ENCODE measurements at places on chromosomes 16 and 17. TPM values are rescaled to one million over a fixed set of nuclear protein-coding genes. Genes with fewer than 3 reads are reported as not detected.

CD300LB gene
- total RNA-seq, result 0.25 TPM

DNA sequence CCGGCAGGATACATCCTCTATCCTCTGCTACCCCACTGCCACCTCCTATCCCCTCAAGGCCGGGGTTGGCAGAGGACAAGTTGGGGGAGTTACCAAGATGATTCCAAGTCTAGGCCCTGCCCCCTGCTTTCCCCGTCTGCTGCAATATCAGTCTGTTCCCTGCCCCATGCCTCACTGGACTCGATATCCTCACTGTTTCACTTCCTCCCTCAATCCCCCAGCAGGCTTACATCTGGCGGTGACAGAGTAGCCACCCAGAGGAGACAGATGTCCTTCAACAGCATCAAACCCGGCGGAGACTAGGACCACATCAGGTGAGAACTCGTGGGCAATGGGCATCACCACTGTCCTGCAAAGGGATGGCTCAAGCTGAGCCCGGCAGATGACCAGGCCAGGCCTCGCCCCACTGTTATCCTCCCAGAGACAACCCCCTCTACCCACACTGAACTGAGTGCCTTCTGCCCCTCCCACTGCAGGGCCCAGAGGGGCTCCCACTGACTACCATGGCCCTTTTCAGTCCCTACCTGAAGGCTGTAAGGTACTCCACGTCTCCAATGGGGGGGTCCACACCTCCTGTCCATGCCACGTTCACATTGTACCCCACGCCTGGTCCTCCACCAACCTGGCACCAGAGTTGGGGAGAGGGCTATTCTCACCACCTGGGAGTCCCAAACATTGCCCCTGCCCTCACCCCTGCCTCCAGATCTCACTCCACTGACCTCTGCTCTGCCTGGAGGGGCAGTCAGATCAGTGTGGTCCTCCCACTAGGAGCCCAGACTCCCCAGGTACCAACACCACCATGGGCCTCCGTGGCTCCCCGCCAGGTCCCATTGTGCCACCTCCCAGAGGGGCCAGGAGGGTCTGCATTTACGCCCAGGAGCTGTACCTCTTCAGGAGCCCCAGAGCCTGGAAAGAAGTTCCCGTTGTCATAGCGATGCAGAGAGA lies 9.6 kb downstream of the G6PC3 start:
- DNase-seq, result no peak

DNA sequence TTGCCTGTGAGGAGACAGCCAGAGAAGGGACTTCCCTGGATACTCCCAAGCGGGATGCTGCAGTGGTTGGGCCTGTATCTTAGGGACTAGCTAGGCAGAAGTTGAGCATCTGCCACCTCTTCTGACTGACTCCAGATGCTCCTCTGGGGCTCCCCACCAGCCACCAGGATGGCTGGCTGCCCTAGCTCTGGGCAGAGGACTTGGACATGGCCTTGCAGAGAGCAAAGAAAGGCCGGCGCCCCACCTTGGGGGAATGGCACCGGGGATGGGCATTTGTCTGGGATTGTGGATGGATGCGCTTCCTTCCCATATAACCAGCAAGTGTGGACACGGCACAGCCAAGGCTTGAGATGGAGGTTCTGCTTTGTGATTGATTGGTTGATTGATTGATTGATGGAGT lies 69.0 kb downstream of the OR1D5 start:
- DNase-seq, result no peak

DNA sequence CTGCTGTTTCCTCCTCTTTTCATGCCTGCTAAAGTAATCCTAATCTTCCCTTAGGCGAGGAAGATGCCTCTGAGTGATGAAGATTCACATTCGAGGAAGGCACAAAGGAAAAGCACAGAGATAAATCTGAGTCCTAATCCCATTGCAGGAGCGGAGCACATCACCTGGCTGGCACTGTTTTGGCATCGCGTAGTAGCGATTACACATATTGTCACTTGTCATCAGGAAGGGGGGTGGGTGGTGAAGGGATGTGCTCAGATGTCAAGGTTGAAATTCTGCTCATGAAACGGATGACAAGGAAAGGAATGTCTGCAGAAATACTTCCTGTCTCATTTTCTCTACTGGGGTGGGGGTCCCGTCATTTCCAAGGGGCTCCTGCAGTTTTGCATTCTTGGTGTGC lies 363.1 kb upstream of the EEF2KMT start:
- DNase-seq, result no peak

DNA sequence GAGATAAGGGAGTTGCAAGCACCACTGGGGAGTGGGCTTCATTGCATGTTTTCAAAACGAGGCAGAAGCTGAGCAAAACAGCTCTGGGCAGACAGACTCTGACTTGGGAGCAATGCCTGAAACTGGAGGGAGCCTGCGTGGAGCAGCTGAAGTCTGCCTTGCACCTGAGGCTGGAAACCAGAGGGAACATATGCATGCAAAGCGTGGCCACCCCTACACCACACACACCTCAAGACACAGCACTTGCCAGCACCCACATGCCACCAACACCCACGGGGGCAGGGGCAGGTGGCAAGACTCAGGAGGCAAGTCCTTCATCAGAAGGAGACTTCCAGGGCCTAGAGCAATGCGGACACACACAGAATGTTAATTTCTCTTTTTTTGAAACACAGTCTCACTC lies 45.8 kb downstream of the COTL1 start:
- DNase-seq, result no peak

UTS2R gene
- not detected for total RNA-seq

GRCh38 chr17:410543-411401 lies 58.2 kb upstream of the RPH3AL start:
- peak; percentile 51 for DNase-seq

DNA sequence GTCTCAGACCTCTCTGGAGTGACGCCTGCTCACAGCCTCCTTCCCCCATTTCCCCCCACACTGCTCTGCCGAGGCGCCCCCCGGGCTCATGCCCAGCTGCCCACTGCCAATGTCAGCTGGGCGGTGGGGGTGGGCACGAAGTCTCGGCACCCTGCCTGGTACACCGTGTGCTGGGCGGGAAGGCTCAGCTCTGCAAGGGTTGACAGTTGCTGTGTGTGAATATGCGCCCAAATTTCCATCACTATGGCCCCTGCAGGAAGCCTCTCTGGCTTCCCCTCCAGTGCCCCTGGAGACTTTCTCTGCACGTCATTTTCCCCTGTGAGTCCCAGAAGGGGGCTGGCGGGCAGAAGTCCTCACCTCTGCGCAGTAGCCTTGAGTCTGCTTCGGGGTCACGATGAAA lies 11.6 kb upstream of the CAMKK1 start:
- no peak for DNase-seq

- DNase-seq, result no peak
These were observed 25.0 kb downstream of the METTL22 start for GRCh38 chr16:8646326-8647053.

PNMT gene
- total RNA-seq, result 1.0 TPM

- no peak for DNase-seq
These were observed 21.1 kb upstream of the RPH3AL start for GRCh38 chr17:373613-374230.

DNA sequence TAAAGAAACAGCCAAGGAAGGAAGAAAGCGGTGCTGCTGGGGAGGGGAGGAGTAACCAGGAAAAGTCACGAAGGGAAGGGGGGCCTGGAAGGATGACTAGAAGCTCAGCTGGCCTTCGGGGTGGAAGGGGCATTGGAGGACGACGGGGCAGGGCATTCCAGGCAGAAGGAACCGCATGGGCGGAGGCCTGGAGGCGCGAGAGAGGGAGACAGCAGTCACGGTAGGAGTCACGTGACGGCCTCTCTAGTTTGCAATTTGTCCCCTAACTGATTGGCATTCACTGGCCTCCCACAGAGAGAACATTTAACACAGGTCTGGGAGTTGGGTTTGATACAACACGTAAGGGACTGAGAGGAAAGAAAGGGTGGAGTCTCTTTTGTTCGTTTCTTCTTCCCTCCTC lies 63.9 kb downstream of the RTN4RL1 start:
- DNase-seq, result no peak

DNA sequence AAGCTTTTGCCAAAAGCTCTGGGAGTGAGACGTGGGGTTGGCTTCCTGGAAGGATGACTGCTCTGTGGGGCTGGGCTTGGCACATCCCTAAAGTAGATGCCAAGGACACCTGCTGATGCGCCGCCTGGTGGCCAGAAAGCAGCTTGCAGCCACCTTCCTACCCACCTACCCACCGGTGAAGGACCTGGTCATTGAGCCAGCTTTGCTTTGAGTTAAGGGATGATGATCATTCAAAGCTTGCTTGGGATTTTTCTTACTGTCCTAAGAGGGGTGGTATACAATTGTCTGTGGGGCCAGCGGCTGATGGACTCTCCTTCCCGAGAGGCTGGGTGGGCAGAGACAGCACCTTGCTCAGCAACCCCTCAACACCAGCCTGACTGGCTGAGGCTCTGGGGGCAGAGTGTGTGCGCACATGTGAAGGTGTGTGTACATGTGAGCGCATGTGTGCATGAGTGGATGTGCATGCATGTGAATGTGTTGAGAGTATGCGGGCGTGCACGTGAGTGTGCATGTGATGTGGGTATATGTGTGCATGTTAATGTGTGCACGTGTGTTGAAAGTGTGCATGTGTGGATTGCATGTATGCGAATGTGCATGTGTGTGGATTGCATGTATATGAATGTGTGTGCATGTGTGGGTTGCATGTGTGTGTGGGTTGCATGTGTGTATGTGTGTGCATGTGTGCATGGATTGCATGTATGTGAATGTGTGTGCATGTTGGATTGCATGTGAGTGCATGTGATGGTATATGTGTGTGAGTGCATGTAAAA lies 18.6 kb downstream of the C1QTNF1 start:
- peak; percentile 88 for DNase-seq

GRCh38 chr17:73464447-73464846 lies 152.6 kb upstream of the CDC42EP4 start:
- no peak for DNase-seq

- DNase-seq, result peak; percentile 31
These were observed 101.2 kb downstream of the ZNF423 start for GRCh38 chr16:49754495-49755312.

DNA sequence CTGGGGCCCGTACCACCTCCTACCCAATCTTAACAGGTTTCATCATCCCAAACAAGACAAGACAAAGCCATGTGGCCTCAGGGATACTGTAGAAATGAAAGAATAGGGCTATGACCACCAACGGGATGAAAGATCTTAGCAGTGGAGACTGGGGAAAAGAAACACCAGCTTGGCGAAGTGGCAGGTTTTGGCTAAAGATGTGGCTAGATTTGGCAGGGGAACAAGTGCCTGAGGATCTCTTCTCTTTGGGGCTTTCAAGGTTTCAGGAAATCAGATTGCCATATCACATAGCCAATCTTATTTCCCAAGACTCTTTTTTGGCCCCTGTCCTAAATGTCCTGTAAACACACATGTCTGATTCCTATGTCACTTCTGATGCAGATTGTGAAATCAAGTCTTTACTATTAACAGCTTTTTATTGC lies 6.9 kb downstream of the KRT24 start:
- DNase-seq, result no peak

GRCh38 chr17:47262586-47262985 lies 9.0 kb downstream of the ITGB3 start:
- DNase-seq, result no peak

DNA sequence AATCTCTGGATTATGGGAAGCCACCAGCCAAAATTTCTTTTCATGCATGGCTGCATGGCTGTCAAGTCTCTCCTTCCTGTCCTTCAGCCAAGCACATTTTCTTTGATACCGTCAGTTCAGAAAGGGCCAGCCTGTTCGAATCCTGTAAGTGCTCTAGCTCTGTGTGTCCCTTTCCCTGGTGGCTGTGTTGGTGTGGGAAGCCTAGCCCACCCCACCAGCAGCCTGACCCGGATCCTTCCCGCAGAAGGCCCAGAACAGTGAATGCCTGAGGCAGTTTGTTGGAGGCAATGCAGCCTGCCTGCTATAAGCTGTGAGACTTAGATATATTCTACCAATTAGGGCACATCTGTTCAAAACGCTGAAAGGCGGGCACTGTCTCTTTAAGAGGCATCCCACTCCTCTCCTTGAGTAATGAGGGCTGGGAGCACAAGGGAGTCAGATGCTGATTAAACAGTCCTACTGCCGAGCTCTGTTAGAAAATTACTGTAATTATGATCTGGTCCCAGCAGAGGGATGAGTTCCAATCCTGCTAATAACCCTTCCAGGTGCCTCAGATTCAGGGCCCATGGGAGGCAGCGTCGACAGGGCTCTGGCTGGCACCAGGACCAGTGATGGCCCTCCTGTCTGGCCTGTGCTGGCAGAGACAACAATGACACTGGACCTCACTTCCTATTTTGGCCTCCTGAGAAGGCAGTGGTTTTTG lies 18.4 kb downstream of the SNX11 start:
- DNase-seq, result no peak

GRCh38 chr16:15636392-15636873 lies 6.5 kb downstream of the MARF1 start:
- no peak for DNase-seq

DNA sequence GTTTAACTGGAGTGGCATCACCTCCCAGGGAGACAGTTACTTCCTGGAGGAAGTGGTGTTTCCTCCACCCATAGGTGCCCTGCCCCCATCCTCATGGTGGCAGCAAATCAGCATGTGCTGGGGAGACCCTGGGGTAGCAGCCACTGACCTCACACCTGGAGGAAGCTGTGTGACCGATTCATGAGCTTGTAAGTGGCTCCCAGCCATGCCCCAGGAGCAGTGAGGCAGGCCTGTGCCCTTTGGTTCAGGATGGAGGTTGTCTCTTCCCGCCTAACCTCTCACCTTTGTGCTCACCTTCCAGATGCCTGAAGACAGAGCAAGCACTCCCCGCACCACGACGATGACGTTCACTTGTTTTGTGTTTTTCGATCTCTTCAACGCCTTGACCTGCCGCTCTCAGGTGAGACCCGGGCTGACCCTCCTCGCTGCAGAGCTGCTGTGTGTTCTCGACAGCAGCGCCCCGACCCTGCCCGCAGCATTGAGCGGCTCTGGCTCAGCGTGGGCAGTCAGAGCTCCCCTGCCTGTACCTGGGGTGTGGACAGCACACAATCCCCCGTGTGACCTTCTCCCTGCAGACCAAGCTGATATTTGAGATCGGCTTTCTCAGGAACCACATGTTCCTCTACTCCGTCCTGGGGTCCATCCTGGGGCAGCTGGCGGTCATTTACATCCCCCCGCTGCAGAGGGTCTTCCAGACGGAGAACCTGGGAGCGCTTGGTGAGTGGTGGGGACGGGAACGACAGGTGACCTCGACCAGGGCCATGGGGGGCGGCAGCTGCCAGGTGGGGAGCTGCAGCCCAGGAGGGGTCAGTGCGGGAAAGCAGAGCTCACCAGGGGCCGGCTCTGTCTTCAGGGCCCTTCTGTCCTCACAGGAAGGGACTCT lies 42.8 kb downstream of the MEAK7 start:
- no peak for DNase-seq

DNA sequence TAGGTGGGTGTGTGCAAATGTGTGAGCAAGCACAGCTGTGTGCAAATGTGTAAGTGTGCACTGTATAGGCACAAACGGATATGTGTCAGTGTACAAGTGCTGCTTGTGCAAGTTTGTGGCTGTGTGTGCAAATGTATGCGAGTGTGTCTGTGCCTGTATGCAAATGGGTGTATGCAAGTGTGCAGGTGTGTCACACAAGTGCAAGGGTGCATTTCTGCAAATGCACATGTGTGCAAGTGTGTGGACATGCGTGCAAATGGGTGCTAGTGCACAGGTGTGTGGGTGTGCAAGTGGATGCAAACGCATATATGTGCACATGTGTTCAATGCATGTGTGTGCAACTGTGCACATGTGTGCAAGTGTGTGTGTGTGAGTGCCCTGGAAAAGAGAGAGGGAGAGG lies 76.5 kb upstream of the TNRC6C start:
- no peak for DNase-seq

Measured in left colon (tissue), 2 donors.